NCI-H446 treated with DMSO at 0.1 percent for 48 hours (cell line): ENCODE measurements at places on chromosomes 3 and 15.

DNA sequence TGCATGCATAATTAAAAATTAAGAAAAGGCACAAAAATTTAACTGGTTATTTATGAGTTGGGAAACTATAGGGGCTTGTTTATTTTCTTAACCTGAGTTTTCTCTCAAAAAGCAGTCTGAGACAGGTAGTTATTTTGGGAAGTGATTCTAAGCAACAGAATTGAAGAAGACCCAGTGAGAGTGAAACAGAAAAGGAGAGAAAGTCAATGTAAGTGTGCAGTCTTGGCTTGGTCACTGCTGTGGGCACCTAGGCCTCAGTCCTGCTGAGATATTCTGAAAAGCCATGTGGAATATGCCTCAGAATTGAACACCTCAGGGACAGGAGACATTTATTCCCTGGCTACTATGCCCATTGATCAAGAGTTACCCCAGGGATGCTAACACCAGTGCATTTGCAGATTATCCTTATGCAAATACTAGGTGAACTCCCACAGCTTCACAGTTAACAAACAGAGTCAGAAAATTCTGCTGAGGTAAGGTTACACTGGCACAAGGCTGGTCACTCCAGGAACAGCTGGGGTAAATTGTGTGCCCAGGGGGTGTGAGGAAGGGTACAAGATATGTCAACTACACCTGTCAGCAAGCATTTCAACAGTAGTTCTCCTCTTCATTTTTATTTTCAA, 222.7 kb downstream of the EFHB start:
- DNase-seq, result no peak

DNA sequence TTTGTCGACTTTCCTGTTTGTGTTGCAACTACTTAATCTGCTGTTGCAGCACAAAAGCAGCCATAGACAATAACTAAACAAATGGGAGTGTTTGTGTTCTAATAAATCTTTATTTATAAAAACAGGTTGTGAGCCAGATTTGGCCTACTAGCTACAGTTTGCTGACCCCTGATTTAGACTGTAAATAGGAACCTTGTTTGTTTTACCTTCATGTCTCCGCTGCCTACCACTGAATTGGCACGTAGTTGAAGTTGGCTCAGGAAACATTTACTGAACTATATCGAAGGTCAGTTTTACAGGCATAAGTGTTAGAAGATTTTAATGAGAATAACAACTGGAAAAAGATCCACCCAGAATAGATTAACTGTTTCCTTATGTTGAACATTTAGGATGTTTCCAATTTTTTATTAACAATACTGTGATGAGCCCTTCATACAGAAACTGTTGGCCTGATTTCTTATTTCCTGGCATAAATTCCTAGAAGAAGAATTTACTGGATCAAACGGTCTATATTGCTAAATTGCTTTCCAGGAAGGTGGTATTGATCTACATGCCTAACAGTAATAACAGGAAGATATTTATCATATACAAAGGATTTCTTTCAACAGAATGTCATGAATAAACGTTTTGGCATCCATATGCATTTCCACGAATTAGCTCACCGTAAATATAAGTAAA, 156.2 kb upstream of the NR2E3 start:
- DNase-seq, result no peak

DNA sequence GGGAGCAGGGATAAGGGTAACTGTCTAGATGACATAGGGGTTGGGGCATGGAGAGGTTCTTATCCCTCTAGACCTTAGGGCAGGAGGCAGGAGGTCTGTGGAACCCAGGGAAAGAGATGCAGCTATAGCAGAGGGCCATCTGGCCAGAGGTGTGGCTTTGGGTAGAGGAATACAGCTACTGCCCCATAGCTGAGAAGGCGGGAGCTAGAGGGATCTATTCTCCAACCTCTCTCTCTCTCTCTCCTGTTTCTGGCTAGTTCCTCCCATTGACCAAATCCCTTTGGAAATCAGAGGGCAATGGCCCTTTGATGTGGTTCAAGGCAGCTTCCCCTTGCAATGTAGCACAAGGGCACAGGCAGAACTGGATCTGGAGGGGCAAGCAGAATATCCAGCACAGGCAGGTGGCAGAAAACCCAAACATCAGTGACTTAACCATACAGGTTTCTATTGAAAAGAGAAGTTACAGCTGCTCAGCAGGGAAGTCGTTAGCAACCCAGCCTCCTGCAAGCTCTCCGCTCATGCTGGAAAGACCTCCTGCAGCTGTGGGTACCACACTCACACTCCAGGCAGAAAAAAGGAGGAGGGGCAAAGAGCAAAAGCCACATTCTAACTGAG, 22.3 kb upstream of the LMOD3 start:
- no peak for DNase-seq

DNA sequence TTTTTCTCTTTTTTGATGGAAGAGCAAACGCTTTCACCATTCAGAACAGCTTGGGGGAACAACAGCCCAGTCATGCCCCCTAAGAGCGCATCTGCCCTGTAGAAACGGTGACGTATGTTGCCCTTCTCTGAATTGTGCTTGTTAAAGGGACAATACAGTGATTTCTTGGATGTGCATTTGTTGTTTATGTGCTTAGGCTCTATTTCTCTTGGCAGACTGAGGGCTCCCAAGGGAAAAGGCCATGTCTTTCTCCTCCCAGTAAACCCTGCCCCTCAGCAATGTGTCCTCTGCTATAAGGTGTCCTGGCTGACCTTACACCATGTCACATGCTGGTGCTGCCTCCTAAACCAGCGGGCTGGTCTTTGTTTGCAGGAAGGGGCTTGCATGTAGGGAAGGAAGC, 346.1 kb downstream of the EPHB1 start:
- DNase-seq, result no peak
